ENCODE measurements at places on chromosomes 5 and 9.

DNA sequence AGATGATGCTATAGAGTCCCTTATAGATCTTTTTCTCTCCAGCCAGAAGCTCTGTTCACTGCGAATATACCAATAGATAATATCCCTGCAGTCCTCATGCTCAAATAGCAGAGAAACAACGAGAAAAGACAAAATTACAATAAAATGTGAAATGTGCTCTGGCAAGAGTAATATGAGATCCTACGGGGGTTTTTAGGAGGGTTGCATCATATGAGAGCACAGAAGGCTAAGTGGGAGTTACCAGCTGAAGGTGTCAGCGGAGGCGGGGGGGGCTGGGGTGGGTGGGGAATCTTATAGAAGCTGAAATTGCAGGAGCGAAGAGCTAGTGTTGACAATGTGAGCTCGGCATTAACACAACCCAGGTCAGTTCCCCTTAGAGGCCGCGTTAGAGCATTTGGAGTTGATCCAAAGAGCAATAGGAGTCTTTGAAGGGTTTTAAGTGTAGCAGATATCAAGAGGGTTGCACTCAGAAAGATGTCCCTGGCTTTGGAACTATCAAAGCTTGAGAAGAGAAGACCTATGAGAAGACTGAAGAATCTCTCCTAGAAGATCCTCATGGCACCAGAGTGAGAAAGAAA, 109.7 kb downstream of the BASP1 start:
- no peak for DNase-seq

DNA sequence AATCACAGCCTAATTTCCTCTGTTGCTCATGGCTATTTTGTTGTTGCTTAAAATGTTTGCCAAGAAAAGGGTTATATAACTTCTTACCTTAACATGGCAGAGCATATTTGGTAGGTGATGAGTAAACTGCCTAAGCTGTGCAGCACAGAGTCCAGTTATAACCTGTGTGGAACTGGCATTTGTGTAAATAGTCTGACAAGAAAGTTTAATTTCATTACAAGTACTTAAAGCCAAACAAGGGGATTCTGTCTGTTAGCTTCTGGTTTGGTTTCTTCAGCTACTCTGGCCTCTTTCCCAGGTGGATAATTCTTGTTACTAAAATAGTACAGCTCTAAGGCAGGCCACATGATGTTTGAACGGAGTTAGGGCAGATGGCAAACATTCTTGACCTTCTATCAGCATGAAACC, 72.2 kb downstream of the PTCD2 start:
- DNase-seq = no peak

DNA sequence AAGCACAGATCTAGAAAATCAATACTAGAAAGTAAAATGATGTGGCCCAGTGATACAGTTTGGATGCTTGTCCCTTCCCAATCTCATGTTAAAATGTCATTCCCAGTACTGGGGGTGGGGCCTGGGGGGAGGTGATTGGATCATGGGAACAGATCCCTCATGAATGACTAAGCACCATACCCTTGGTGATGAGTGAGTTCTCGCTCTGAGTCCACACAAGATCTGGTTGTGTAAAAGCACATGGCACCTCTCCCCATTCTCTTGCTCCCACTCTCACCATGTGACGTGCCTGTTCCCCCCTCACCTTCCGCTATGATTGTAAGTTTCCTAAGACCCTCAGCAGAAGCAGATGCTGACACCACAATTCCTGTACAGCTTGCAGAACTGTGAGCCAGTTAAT, 234.2 kb upstream of the CDH6 start:
- DNase-seq = no peak

- no peak for DNase-seq
Measured at GRCh38 chr9:118009614-118010013, 305.4 kb downstream of the TLR4 start.

DNA sequence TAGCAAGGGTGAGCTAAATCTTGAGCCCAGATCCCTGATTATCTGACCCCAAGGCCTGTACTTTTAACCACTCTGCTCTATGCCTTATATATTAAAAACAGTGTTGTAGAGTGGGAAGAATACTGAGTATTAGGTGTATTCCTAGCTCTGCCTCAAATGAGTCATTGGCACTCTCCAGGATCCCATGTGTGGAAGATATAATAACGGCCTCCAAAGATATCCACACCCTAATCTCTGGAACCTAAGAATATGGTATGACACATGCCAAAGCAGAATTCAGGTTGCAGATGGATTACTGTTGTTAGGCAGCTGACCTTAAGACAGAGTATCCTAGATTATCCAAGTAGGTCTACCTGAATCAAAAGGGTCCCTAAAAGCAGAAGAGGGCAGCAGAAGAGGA, 110.8 kb downstream of the ADRB2 start:
- DNase-seq = no peak

DNA sequence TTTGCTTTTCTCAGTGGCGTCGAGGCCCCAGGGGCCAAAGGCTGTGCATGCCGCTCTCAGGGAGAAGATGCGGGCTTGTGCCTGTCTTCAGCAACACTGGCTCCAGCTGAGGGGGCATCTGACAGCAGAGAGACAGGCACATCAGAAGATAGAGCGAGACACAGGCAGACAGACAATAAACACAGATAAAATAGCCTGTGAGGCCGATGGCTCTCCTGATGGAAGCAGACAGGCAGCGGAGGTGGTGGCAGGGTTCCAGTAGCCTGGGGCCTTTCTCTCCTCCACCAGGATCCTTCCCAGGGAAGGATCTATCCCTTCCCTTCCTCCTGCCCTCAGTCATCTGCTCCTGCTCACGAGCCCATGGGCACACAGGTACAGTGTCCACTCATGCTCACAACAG, 16.6 kb upstream of the UNC5A start:
- DNase-seq = no peak

GRCh38 chr5:96927008-96927407, 8.9 kb upstream of the LNPEP start:
- DNase-seq = no peak

DNA sequence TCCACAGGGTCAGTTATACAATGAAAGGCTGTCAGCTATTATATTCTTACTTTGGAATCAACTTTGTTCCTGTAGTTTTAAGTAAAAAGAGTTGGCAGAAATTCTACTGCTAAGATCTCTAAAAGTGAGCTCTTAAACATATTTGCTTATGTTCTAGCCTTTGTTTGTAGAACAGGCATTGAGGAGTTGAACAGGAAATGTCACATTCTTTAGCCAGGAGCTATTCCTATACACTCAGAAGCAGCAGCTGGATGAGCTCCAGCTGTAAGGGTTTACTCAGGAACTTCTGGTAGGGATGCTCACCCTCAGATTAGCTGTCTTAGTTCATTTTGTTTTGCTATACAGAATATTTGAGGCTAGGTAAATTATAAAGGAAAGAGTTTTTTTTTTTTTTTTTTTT, 22.4 kb upstream of the SPINK14 start:
- no peak for DNase-seq

DNA sequence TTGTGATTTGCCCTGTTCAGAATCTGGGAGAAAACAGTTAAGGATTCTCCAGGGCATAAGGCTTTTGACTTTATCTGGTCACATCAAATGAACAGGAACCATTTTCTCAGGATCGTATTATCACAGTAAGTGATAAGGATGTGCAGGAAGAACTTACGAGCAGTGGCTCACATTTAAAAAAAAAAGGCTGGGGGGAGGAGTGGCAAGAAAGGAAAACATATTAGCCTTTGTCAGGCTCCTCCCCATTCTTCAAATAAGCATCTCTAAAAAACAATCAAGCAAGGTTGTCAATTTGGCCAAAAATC, 234.3 kb upstream of the TMEM161B start:
- DNase-seq = no peak

GRCh38 chr5:119382169-119382568, 26.4 kb downstream of the TNFAIP8 start:
- no peak for DNase-seq

Measured in stimulated activated CD4-positive, alpha-beta T cell treated with anti-CD3 and anti-CD28 coated beads, Interleukin-15, amount 100 ng/mL, for 1 hour (primary cell).